Eye (tissue), 1 donor: ENCODE measurements at places on chromosomes 5 and 9.
A peak's percentile ranks its signal among the peaks of the same experiment; 100 is the strongest.

DNA sequence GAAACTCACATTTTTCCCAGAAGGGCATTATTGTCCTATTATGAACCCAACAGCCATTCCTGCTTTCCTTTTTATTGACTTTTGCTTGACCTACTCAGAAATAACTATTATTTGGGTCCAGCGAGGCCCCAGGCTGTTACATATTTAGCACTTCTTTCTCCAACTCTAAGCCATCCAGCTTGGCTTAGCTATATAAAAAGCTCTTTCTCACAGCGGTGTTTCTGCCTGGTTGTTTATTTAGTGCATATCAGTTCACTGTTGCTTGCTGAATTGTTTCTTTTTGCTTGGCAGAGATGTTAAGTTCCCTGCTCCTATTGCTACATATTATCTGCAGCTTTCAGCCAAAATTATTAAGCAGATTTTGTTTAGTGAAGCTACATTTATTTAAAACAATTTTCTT lies 1156.8 kb upstream of the SEMA6A start:
- peak; percentile 9 for DNase-seq

- DNase-seq: peak; percentile 29
Measured at GRCh38 chr5:106415541-106415940, 1255.2 kb downstream of the EFNA5 start.

- no peak for DNase-seq
Measured at GRCh38 chr9:114777821-114778609, 27.8 kb downstream of the TNFSF15 start.

DNA sequence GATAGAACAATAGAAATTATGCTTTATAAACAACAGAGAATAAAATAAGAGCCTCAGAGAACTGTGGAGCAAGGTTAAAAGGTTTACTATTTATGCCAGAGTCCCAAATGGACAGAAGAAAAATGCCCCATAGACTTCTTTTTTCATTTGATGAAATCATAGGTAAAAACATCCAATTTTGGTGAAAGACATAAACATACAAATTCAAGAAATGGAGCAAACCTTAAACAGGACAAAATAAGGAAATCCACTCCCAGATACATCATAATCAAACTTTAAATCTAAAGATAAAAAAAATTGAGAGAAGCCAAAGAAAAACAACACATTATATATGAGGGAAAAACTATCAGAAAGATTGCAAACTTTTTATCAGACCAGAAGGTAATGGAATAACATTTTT lies 182.8 kb downstream of the GADD45G start:
- DNase-seq: no peak

DNA sequence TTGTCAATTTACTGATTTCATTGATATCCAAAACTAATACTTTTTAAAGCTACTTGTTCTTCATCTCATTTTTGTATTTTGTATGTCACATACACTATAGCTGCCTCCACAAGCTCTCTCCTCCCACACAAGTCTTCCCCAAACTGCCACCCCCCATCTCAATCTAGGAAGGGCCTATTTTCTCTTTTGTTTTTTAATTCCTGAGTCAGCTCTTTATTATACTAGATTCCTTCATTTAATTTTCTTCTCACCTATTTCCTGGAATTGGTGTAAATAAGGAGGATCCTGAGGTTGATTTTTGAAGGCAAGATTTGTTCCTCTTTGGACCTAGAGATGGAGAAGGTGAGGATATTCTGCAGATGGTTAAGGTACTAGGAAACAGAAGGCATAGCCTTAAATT lies 277.4 kb downstream of the GABRB2 start:
- DNase-seq: no peak

DNA sequence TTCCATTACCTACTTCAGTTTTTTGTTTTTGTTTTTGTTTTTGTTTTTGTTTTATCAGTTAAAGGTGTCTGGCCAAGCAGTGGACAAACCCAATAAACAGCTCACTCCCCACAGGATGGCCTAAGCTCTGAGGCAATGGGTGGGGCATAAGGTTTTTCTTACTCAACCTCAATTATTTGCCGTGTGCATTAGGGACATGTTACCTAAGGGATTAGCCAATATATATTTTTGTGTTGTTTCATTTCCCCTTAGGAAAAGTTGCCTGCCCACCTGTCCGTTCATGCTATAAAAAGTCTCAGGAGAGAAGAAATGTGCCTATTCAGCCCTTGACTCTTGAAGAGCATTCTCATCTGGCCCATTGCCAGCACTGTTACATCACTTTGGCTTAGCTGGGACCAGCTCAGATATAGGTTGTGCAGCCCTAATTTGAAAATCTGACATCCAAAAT lies 7.3 kb downstream of the SH3RF2 start:
- peak; percentile 25 for DNase-seq

DNA sequence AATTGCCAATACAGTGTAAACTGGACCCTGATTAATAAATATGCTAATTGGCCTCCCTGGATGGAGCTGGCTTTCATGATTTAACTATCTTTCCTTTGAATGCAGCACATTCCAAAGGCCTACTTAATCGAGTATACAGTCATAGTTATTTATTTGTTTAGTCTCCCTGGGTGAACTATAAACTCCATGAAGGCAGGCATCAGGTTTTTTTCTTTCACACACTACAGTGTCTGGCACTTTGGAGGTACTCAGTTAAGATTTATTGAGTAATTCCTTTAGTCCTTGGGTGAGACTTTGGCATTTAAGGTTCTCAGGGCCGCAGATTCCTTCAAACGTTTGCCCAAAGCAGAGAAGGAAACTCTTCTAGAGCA lies 20.5 kb downstream of the RUSC2 start:
- no peak for DNase-seq

- DNase-seq: peak; percentile 74
Measured at GRCh38 chr5:78509145-78509865, 139.3 kb downstream of the LHFPL2 start.

- DNase-seq: peak; percentile 71
Measured at GRCh38 chr9:89177012-89177943, 1.3 kb downstream of the SHC3 start.

DNA sequence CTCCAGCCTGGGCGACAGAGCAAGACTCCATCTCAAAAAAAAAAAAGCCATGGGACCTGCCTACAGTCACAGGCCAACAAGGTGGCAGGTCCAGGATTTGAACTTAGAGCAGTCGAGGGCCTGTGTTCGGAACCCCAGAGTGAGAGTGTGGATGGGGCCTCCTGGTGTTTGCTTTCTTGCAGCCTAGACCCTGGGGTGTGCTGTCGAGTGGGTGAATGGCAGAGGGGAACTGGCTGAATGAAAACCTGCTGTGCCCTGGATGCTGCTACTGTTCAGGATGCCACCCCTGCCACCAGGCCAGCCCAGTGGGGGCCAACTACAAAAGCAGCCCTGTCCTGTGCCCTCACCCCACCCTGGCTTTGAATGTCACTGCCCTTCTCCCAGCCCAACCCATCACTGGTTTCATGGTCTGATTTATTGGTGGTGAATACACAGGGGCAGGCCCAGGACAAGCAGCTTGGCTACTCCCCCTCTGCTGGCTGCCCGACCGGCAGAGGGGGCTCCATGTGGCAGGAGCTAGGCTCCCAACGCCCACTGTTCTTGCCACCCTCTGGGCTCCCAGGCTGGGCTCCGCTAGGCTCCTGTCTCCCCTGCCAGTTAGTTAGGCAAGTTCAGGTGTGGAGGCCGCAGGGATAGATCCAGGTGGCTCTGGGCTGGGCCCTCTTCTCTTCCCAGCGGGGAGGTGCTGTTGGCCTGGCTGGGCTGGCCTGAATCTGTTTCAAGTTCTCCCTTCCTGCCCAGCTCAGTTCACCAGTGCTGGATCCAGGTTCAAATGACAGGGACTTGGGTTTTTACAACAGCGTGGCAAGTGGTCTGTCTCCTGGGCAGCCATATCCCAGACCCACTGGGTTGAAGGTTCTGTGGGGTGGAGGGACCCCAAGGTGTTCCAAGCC lies 12.2 kb downstream of the FPGS start:
- DNase-seq: no peak

GRCh38 chr5:148924817-148925216 lies 98.4 kb downstream of the ADRB2 start:
- no peak for DNase-seq

DNA sequence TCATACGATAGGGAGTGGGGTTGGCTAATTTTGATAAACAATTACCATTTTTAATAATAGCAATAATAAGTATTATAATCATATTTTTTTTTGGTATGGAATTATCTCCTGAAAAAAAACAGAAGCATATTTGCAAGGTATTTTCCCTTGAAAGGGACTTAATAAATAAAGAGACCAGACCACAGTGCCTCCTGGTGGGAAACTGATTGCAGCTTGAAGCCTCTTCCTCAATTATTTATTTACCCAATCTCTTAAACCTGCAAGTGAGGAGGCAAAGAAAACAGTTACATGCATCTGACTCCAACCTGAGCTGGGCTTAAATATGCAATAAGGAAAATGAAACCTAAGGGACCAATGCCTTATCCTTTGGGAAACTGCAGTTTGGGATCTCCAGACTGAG lies 388.1 kb upstream of the ACO1 start:
- no peak for DNase-seq

- DNase-seq: peak; percentile 26
Measured at GRCh38 chr5:136992796-136993489, 506.2 kb downstream of the SPOCK1 start.

GRCh38 chr9:35962126-35962906 lies 4.4 kb upstream of the OR2S2 start:
- no peak for DNase-seq

- no peak for DNase-seq
Measured at GRCh38 chr9:137524981-137525317, 25.3 kb downstream of the PNPLA7 start.

- DNase-seq: no peak
Measured at GRCh38 chr9:10678010-10678409, 65.2 kb upstream of the PTPRD start.

DNA sequence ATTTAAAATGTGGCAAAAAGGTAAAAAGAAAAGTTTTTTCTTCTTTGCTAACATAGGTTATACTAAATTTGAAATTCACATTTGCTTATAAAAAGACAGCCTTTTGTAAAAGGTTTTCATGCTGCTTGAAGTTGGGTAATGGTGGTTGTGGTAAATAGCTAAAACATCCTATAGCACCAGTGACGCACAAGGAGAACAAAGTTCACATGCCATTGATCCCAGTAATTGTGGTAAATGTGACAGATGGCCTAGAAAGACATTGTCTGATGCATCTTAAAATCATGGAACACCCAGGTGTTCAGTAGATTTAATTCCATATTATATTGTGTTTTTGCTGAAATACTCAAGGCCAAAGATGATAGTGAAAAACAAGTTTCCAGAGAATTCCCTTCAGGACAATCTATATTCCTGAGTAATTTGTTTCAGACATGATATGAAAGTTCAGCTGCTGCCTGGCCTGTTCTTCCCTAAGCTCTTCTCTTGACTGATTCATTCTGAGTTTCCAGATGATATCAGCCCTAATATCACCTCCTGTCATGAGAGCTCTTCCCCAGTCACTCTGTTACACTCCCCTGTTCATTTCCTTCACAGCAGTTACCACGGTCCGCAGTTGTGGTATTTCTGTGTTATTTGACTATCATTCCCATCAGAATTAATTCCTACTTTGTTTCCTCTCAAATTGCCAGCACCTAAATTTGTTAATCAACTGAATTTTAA lies 4.6 kb upstream of the FBXL17 start:
- no peak for DNase-seq

DNA sequence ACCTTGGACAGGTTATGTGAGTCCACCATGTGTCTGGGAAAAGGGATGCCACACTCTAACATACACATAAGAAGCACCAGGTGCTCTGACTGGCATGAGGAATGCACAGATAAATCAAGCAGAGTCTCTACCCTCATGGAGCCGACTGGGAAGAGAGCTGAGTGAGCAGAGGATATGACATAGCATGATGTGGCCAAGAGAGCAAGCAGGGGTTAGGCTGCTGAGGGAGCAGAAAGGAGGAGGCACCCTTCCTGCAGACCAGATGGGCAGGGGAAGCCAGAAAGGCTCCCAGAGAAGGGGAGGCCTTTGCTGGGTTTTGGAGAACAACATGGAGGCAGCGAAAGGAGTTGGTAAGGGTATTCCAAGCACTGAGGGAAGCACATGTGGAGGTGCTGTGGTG lies 223.1 kb downstream of the GNA14 start:
- no peak for DNase-seq
